Activated T-cell treated with anti-CD3 and anti-CD28 coated beads for 1 hour (primary cell): ENCODE measurements at places on chromosomes 7 and 10.

- no peak for DNase-seq
Observed at GRCh38 chr7:105840981-105841749, 35.2 kb downstream of the ATXN7L1 start.

- no peak for DNase-seq
Observed at GRCh38 chr7:11557627-11558026, 274.4 kb downstream of the THSD7A start.

GRCh38 chr10:44926751-44927351, 15.7 kb downstream of the TMEM72 start:
- DNase-seq: no peak

DNA sequence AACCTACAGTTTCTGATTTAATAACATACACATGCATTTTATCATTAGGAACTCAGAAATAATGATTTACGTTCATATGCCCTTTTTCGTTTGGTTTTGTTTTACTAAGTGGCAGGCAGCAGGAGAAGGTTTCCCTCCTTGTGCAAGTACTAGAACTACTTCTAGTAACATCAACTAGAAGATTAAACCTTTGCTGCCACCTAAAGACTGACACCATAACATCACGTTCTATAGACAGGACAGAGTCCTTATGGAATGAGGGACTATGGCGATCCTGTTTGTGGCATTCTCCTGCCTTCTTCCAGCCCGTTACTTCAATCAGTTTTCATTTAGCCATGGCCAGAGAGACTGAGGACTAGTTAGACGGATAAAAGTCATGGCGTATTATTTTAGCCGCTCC, 53.2 kb downstream of the GAD2 start:
- no peak for DNase-seq
